Activated CD8-positive, alpha-beta memory T cell treated with anti-CD3 and anti-CD28 coated beads, Interleukin-2, amount 10 ng/mL, durations not matched to agents 7 days and 5 days (primary cell): ENCODE measurements at places on chromosomes 12 and 14. TPM values are rescaled to one million over a fixed set of nuclear protein-coding genes. Genes with fewer than 3 reads are reported as not detected.

DNA sequence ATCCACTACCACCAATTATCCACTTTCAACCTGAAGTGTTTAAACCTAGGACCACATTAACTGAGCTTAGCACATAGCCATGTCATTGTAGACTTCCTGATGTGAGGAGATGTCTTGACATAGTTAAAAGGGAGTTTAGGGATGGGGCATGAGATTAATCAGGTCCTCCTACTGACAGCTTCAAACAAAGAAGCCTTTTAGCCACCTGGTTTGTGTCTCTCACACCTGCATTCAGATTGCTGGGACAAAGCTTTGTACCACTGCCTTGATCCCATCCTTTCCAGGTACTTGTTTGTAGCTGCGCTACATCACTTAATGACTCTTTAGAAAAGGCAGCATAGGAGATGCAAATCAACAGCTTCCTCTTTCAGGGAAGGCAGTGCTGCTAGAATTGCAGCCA, 340.7 kb upstream of the DDHD1 start:
- H3K4me3 ChIP-seq, result no peak overlapping the region
- no peak overlapping the region for H3K27ac ChIP-seq
- H3K4me1 ChIP-seq, result no peaks in the 10 kb centered on the region
- no peaks in the 10 kb centered on the region for H3K36me3 ChIP-seq

SLC6A15 gene
- not detected for total RNA-seq

DNA sequence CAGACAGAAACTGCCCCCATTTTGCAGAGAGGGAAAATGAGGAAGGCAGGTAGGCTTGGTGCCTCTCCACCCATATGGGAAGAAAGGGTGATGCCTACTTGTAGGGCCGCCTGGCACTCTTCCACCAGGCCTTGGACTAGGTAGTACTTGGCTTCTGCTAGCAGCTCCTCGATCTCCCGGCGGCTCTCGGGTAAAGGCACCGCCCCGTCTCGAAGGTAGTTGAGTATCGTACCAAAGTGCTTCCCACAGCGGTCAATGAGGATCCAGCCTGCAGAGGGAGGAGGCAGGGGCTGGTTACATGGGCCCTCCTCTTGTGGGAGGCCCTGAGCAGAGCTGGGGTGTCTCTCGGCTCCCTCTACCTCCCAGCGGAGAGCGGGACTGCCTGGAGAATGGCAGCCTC, 16.6 kb downstream of the KCTD10 start:
- H3K4me1 ChIP-seq, result peaks cover 40% of the 10 kb centered on the region
- H3K4me3 ChIP-seq, result no peak overlapping the region
- H3K27ac ChIP-seq, result peak overlapping the region; percentile 12
- peaks cover 13% of the 10 kb centered on the region for H3K36me3 ChIP-seq
- H3K27me3 ChIP-seq, result no peaks in the 10 kb centered on the region

DNA sequence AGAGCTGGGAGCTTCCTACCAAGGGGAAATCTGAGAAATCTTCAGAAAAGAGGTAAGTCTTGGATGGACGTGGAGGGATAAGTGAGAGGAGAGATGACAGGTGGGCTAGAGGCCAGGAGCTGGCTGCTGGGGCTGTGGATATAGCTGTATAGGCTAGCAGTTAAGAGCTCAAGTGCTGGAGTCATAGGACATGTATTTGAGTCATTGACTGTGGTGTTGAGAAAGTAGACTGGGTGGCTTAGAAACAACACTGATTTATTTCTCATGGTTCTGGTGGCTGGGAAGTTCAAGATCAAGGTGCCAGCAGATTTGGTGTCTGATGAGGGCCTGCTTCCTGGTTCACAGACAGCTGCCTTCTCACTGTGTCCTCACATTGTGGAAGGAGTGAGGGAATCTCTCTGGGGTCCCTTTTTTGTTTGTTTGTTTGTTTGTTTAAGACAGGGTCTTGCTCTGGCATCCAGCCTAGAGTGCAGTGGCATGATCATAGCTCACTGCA, 151.1 kb upstream of the FUT8 start:
- peaks cover 6% of the 10 kb centered on the region for H3K36me3 ChIP-seq
- H3K27ac ChIP-seq, result no peak overlapping the region
- no peak overlapping the region for H3K4me3 ChIP-seq
- peaks cover 4% of the 10 kb centered on the region for H3K27me3 ChIP-seq

- H3K27ac ChIP-seq, result no peak overlapping the region
- H3K36me3 ChIP-seq, result no peaks in the 10 kb centered on the region
- H3K4me3 ChIP-seq, result no peak overlapping the region
These were observed 14.9 kb downstream of the SLC7A7 start for GRCh38 chr14:22800346-22800745.
